Stimulated activated CD8-positive, alpha-beta memory T cell treated with anti-CD3 and anti-CD28 coated beads, Interleukin-7, amount 100 ng/mL, for 1 hour (primary cell): ENCODE measurements at places on chromosomes 3 and 15.

GRCh38 chr15:63492541-63493077 is 11.8 kb upstream of the USP3 start:
- DNase-seq = no peak

DNA sequence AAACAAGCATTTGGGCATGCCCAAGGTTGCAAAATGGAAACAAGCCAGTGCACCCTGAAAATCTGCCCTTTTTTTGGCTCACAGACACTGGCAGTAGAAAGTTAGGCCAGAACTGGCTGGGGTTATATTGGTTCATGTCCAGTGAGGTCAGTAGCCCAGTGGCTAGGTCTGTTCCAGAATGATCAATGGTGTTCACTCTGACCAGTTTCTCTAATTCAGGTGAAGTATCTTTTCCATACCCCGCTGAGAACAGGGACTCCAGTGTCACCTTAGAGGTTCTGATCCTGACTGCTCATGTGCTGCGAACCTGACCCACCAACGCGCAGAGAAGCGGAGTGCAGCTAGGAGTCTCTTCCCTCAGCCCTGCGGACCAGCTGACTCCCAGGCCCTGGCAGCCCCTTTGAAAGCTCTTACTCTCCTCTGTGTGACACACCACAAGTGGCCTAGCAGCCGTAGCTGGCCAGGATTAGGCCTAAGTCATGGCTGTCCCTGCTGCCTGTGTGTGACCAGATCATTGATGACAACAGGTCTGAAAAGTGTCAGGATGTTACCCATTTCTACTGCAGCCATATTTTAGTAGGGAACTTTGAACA is 123.5 kb downstream of the GHSR start:
- DNase-seq = no peak

DNA sequence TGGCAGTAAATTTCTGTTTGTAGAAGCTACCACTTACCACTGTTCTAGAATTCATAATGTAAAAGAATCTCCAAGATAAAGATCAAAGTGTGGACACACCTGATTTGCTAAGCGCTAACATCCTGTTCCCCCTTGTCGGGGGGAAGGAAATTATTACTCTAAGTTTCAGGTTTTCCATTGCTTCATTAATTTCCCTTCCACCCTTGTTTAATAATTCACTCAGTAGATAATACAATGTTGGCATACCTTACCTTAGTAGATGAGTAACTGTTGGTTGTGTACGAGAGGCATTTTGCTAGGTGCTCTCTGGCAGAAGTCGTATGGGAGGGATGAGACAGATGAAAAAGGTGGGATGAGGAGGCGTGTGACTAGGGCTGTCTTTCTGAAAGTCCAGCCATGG is 641.2 kb upstream of the ARRDC4 start:
- no peak for DNase-seq

- DNase-seq = no peak
These were observed 13.2 kb upstream of the LMCD1 start for GRCh38 chr3:8488411-8488810.

DNA sequence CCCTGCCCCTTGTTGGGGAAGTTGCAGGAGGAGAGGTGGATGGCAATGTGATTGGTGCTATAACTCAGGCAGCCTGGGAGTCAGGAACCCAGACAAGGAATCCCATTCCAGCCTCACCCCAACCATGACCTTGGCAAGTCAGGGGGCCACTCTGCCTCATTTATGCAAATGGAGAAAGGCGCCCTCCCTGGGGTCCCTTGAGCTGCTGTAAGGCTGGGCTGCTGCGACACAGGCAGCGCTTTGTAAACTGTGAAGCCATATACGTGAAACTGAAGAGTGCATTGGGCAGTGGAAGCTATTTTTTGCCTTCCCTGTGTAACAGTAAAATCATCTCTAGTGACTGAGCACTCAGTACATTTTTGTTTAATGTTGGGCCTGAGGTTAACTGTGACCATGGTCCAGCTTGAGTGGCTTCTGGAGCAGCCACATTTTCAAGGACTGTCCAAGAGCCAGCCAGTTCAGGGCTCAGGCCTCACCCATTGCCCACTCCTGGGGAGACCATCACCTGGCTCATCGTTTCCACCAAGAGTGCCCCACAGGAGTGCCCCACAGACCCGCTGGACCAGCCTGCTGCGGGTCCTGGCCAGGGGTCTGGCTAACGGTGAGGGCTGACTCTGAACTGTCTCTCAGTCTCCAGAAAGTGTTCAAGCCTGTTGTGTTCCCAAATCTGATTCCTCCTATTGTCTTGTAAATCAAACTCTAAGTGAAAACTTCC is 27.9 kb downstream of the KIF7 start:
- DNase-seq = no peak

GRCh38 chr3:57826245-57826951 is 70.3 kb downstream of the SLMAP start:
- no peak for DNase-seq

- no peak for DNase-seq
These were observed 12.1 kb downstream of the SACM1L start for GRCh38 chr3:45701172-45701867.

DNA sequence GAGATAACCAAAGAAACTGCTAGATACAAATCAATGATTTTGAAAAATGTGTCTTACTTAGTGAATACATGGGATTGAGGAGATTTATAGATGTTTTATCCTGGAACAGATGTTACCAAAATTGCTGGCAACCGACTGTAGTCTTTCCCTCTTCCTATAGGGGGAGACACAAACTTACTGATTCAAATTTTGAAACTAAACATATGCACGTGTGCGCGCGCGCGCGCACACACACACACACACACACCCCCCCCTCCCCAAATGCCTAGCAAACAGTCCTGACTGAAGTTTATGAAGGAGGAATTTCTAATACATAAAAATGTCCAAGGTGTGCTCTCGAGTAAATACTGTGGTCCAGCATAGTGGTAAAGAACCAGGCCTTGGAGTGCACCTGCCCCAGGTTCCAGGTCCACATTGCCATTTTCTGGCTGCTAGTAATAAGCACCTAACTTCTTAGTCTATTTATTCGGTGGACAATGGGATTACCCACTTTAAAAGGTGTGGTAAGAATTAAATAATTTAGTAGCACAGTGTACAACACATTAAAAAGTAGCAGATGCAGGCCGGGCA is 18.5 kb upstream of the C3orf62 start:
- no peak for DNase-seq

DNA sequence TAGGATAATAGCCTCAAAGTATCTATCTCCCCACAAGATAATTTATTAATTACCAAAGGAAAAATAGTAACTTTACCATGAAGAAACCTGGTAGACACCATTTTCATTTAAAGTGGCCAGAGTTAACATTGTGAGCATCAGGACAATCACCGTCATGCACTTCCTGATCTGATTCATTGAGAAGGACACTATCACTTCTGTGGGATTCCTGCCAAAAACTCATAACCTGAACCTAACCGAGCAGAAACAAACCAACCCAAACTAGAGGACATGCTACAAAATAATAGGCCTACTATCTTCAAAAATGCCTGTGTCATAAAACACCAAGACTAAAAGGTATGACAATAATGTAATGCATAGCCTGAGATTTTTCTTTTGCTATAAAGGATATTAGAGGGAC is 39.0 kb downstream of the FSIP1 start:
- no peak for DNase-seq

GRCh38 chr3:111968319-111969054 is 10.3 kb upstream of the ABHD10 start:
- no peak for DNase-seq

DNA sequence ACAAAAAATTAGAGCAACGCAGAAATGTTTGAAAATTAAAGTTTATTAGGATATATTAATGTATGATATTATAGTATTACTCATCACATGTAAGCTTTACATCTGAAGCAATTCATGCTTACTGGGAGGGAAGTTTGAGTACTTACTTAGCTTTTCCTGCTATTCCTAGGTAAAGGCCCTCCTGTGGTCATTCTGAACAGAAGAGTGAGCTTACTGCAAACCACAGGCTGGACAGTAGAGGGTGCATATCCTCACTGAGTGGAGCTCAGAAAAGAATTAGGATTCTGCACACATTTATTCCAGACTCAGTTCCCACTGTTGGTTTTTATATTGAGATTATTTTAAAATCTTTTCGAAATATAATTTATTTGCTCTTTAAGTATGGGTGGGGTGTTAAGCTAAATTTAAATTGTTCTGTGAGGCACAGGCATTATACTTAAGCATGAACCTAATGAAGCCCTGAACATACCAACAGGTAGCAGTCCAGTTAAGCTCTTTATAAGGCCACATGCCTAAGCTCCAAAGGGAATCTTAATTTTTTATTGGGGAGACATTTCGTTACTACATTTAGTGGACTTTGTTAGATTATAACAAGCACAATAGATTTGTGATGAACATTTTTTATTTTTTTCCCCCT is 10.2 kb downstream of the MRPS22 start:
- DNase-seq = no peak

GRCh38 chr3:155555479-155556060 is 189.3 kb downstream of the PLCH1 start:
- no peak for DNase-seq

DNA sequence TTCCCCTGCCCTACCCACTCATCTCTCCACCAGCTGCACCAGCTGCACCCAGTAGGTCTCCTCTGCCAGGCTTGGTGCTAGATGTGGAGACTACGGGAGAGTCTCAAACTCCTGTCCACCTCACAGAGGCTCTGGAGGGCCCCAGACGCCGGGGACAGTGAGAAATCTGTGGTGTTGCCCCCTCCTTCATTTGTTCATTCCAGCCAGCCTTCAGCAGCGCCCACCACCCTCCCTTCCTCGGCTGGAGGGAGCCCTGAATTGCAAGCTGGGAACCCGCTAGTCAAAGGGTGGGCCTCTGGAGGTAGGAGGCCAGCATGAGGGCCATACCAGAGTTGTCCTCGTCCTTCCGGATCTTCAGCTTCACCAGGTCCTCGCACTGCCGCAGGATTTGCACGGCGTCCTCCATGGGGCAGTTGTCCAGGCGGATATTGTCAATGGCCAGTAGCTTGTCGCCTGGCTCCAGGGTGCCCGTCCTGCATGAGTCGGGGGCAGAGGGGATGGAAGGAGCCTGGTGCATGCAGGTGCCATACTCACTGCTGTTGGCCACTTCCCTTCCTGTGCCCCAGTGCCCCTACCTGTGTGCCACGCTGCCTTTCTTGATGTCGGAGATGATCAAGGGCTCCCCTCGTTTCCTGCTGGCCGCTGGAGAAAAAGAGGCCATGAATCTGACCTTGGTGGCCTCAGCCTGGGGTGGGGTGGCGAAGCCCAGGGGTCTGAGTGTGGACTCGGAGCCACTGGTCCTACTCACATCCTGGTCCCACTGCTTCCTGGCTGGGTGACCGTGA is 29.1 kb downstream of the GRIP2 start:
- no peak for DNase-seq

DNA sequence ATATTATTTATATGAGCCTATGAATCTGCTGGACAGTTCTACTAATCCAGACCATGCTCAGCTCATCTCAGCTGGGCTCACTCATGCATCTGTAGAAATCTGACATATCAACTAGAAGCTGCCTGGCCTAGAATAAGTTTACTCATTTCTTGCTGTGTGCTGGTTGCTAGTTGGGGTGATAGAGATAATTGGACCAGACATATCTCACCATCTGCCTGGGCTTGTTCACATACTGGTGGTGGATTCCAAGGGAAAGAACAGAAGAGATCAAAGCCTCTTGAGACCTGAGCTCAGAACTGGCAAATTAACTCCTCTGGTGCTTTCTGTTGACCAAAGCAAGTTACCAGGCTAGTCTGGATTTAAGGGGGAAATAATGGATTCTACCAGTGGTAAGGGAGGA is 109.1 kb downstream of the NSUN3 start:
- no peak for DNase-seq

GRCh38 chr3:175105066-175105465 is 245.9 kb downstream of the NAALADL2 start:
- DNase-seq = no peak

DNA sequence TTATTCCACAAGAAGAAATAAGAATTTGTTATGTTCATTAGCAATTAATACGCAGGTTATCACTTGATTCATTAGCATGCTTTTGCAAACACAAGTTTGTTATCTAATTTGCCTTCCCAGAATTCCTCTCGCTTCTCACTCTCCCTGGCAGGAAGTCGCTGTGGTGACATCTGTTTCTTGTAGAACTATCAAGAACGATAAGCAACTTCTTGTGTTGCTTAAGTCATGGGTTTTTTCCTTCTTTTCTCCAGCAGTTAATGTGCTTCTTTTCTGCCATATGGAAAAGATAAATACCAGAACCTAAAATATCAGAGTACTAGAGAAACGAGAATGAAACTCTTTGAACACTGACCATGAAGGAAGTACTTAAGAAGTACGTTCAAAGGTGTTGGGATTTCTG is 99.8 kb upstream of the CHMP2B start:
- no peak for DNase-seq

- DNase-seq = no peak
These were observed 78.4 kb upstream of the WNT5A start for GRCh38 chr3:55565521-55565920.
